ENCODE measurements at places on chromosomes 4 and X.

DNA sequence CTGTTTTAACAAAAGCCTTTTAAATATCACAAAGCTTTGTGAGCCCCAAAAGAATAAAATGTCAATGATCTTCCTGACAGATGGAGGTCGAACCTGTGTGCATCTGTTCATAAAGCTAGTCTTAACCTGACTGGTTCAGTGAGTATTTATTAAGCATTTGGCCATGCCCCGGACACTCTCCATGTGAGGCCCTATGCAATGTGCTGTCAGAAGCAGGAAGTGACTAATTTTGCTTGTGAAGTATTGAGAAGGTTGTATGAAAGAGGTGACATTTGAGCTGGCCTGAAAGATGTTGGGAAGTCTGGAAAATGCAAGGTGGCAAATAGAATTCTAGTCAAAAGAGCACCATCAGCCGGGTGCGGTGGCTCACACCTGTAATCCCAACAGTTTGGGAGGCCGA, 171.4 kb downstream of the MSL3 start:
- no peak for DNase-seq

GRCh38 chr4:189022440-189023035, 883.3 kb downstream of the TRIML1 start:
- no peak for DNase-seq

DNA sequence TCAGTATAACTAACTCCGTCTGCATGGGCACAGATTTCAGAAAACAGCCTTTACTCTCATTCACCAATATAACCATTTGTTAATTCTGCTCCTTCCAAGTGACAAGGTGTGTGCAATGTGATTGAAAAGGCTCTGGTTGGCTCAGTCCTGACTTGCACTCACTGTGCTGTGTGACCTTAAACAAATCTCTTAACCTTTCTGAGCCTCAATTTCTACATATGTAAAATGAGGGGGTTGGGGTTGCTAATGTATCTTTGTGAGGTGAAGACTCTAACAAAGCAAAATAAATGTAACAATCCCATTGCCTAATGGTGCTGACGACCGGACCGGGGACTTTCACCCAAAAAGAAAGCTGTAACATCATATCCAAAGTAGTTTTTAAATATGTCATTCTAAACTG, 112.5 kb upstream of the GPC4 start:
- DNase-seq: no peak

DNA sequence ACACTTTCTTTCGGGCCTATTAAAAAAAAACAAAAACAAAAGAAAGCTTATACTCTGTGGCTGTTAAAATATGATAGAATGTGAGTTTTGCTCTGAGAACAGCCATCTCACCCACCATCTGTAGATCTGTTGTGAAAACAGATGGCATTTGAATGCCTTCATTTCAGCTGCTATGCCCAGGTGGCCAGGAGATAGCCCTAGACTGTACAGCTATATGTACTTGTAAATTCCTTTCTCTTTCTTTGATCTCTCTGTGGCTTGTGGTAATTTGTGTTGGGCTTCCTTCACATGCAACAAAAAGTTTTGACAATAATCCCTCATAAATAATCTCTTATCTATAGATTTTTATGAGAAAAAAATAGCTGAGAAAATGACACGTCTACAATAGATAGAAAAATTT, 38.1 kb downstream of the PNPLA4 start:
- DNase-seq: no peak

- DNase-seq: no peak
These were observed 39.5 kb upstream of the EMCN start for GRCh38 chr4:100557306-100557705.
